ENCODE measurements at places on chromosomes 1 and 21. TPM values are rescaled to one million over a fixed set of nuclear protein-coding genes. Genes with fewer than 3 reads are reported as not detected.

DNA sequence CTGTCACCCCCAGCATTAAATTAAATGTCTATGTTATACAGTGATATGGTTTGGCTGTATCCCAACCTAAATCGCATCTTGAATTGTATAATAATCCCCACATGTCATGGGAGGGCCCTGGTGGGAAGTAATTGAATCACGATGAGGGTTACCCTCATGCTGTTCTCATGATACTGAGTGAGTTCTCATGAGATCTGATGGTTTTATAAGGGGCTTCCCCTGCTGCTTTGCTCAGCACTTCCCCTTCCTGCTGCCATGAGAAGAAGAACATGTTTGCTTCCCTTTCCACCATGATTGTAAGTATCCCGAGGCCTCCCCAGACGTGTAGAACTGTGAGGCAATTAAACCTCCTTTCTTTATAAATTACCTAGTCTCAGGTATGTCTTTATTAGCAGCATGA lies 445.7 kb downstream of the MRPL39 start:
- no peak for DNase-seq

GRCh38 chr1:29753244-29753643 lies 516.9 kb downstream of the PTPRU start:
- no peak for DNase-seq

- no peak for DNase-seq
Measured at GRCh38 chr21:41580758-41581554, 73.0 kb upstream of the TMPRSS2 start.

DNA sequence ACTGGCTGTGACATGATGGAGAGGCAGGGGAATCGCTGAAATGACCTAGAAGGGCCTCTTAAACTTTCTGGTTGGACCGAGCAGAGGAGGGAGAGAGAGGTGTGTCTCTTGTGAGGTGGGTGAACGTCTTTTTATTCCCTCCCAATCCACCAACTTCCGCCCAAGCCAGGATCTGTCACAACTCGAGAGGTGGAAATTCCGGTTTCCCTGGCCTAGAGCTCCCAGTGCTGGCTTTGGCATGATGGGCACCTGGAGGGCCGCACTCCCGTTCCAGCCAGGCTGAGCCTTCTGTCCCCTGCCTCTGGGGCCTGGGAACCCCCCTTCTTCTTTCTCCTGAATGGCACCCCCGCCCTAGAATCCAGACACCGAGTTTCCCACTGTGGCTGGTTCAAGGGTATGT lies at the start of gene SEMA4A:
Gene SEMA4A (plus strand): TSS at position 224 of the 400 bp plus-strand sequence. CDS start 994 bp downstream, outside the sequence.
- DNase-seq, result peak; percentile 56

GRCh38 chr21:27645285-27645684 lies 678.4 kb upstream of the ADAMTS5 start:
- DNase-seq, result no peak

GRCh38 chr1:219973213-219973612 lies 44.9 kb upstream of the SLC30A10 start:
- DNase-seq, result no peak

DNA sequence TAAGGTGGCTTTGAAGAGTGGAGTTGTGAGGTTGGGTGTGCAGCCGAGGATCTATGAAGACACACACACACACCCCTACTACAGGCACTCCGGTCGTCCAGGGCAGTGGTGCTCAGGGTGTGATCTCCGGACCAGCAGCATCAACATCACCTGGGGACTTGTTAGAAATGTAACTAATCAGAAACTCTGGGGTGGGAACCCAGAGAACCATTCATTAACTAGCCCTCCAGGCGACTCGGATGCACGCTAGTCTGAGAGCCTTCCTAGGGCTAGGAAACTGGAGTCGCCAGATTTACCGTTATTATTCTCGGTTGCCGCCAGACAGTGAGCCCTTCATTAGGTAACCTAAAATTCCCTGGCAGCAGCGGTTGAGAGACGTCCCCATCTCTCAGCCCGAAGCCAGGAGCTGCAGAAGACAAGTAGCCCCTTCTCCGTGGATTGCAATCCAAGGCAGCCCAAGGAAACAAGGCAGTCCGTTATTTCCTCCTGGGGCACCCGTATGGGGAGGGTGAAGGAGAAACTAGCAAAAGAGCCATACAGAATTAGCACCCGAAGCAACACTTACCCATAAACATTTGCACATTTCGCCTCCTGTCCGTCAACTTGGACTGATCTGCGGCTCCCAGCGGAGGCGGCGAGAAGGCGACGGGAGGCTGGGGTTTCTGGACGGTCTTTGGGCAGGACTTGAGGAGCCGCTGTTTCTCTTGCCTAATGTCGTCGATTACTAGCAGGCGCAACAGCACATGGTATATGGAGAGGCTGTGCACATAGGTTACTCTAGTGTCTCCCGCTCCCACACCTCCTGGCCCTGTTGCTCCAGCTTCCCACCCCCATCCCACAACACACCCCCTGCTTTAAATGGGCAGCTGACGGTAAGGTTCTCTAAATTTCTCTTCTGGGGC lies 2.9 kb upstream of the CCN1 start:
- no peak for DNase-seq

DNA sequence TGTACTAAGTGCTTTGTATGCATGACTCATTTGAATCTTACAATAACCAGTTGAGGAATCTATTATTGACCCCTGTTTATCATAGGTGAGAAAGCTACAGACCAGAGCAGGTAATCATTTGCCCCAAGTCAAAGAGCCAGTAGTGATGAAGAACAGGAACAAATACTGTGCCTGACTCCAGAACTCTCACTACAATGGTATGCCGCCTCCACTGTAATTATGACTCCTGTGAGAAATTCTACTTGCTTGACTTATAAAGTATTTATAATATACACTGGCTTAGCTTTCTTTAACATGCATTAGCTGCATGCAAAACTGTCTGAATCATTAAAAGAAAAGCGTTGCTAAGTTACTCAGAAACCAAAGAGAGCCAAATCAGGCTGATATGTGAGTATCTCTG lies 92.6 kb downstream of the ZNF281 start:
- DNase-seq, result no peak

GRCh38 chr1:14968251-14968851 lies 185.2 kb upstream of the TMEM51 start:
- no peak for DNase-seq

GRCh38 chr21:46600978-46601377 lies 3.9 kb downstream of the S100B start:
- DNase-seq, result no peak

GRCh38 chr1:68332041-68332440 lies 99.7 kb upstream of the WLS start:
- no peak for DNase-seq

DNA sequence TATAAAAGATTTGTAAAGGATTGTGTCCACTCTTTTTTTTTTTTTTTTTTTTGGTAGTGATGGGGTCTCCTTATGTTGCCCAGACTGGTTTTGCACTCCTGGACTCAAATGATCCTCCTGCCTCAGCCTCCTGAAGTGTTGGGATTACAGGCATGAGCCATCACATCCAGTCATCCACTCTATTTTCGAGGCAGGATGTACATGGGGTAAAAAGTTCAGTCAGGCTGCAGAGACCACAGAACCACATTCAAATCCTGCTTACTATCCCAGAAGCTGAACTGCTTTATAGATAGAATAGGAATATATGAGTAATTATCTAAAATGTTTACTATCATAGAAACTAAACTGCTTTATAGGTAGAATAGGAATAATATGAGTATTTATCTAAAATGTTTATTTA lies 26.0 kb upstream of the KCNK2 start:
- DNase-seq, result no peak

GRCh38 chr1:56539520-56539931 lies 39.8 kb downstream of the PLPP3 start:
- no peak for DNase-seq

GRCh38 chr1:39757501-39757900 lies 13.6 kb downstream of the OXCT2 start:
- DNase-seq, result no peak

- no peak for DNase-seq
Measured at GRCh38 chr1:224504297-224505041, 69.9 kb upstream of the WDR26 start.

DNA sequence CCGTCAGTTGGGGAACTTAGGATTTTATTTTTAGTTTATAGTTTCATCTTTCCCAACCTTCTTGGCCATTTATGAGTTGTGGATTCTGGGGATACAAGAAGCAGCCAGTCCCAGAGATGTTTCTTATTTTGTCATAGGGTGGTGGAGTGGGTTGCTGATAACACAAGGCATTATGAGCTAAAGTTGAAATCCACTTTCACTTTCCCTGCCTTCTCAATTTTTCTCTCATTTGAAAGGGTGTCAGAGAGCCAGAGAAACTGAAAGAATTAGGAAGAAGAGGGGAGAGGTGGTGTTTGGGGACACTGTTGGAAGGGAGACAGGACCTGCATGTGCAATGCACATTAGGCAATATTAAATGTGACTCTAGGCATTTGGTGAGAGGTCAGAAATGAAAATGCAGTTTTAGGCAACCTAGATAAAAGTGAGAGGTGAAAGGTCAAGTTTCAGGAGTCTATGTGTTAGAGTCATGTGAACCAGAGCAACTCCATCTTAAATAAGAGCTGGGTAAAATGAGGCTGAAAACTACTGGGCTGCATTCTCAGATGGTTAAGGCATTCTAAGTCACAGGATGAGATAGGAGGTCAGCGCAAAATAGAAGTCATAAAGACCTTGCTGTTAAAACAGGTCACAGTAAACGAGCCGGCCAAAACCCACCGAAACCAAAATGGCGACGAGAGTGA lies 71.1 kb upstream of the F3 start:
- DNase-seq, result no peak

DNA sequence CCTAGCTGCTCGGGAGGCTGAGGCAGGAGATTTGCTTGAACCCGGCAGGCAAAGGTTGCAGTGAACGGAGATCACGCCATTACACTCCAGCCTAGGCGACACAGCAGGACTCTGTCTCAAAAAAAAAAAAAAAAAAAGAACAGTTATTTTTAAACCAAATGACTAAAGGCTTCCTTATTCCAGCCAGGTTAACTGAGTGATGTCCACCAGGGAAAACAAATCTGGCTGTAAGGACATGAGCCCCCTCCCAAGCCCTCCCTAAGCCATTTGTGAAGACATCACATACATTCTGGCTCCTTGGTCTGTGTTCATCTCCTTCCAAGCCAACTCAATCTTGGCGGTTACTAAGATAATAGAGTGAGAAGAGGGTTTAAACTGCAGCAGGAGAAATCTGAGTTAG lies 8.2 kb downstream of the TMCC2 start:
- DNase-seq, result no peak

GRCh38 chr1:244165021-244165420 lies 113.9 kb downstream of the ZBTB18 start:
- no peak for DNase-seq

DNA sequence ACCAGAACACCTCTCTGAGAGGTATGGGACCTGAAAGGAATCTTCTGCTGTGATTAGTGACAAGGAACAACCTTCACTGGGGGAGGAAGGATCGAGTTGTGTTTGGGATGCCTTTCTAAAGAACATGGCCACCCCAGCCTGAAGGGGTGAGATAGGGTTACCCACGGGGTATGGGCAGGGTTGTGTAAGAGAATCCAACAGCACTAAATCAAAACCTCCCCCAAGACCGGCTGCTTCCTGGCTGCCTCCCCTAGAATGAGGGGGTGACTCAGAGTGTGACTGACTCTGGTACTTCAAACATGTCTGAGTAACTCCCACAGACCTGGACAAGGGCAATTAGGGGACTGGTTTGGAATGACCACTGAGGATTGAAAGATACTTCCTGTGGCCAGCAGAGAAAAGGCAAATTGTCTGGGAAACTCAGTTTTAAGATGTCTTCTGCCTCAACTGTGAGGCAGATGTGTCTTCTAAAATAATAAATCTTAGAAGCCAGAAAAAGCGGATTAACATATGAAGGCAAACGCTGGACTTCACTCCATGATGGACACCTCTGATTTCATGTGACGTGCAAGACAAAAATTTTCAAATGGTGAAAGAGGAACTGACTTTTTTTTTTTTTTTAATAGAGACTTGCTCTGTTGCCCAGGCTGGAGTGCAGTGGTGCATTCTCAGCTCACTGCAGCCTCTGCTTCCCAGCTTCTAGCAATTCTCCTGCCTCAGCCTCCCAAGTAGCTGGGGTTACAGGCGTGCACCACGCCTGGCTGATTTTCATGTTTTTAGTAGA lies 6.7 kb upstream of the PTPN14 start:
- no peak for DNase-seq

DNA sequence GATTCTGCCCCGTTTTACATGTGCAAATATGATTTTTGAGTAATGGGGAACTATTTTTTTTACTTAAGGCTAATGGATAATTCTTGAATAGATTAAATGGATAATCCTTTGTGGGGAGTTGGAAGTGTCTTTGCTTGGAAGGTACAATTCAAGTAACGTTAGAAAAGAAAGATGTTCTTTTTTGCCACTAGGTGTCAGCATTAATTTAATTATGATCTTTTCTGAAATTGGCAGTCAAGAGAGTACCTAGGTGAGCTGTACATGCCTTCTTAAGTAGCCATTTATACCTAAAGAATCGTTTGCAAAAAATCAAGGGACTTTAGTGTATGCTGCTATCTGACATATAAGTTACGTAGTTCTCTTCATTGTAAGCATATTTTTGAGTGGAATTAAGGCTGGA lies 2.2 kb downstream of the FBXO28 start:
- no peak for DNase-seq

The AMY2A gene
- total RNA-seq, result 0.98 TPM

The MANEAL gene
- 6.9 TPM for total RNA-seq

The SLC44A3 gene
- total RNA-seq, result 53.8 TPM

The ROR1 gene
- 13.1 TPM for total RNA-seq

The LIN9 gene
- total RNA-seq, result 1.8 TPM

The SLAMF1 gene
- 2.8 TPM for total RNA-seq

The LCE1B gene
- total RNA-seq, result not detected

The TRIM58 gene
- 0.66 TPM for total RNA-seq

The CELA2B gene
- total RNA-seq, result 0.35 TPM
